ENCODE measurements at places on chromosomes 2 and 18. TPM values are rescaled to one million over a fixed set of nuclear protein-coding genes. Genes with fewer than 3 reads are reported as not detected.

TLX2 gene
- 0.27 TPM for total RNA-seq

CRACDL gene
- total RNA-seq: 1.6 TPM

GRCh38 chr2:196853301-196854087 lies 44.3 kb upstream of the C2orf66 start:
- no peak for DNase-seq

DNA sequence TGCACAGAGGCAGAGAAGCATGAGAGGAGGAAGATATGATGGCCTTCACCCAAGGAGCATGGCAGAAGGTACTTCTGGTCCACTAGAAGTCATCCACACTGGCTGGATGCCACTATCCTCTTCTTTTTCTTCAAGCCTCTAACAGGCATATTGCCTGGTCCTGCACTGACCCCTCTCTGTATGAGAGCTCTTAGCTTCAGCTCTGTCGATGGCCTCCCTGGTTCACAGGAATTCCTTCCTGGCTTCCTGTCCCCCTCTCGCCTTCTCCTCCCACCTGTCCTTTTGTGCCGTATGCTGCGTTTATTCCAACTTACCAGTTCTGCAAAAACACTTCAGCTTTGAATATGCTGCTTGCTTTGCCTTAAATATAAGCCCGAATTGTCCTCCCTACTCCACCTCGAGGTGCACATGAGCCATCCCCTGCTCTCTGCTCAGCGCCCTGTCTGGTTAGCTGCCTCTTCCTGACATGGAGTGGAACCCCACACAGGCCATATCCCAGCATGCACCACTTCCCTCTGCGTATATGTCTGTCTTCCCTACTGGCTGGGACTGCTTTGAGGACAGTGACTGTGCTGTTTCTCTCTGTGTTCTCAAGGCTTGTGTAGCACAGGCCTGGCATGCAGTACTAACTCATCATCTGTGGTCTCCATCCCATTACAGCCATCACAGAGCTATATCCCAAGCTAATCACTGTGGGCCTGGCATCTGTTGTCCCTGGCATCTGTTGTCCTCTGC lies 474.9 kb downstream of the EIPR1 start:
- DNase-seq: no peak

C1GALT1C1L gene
- 0.27 TPM for total RNA-seq

GRCh38 chr2:74004212-74005182 lies 19.8 kb downstream of the TET3 start:
- DNase-seq: no peak

DNA sequence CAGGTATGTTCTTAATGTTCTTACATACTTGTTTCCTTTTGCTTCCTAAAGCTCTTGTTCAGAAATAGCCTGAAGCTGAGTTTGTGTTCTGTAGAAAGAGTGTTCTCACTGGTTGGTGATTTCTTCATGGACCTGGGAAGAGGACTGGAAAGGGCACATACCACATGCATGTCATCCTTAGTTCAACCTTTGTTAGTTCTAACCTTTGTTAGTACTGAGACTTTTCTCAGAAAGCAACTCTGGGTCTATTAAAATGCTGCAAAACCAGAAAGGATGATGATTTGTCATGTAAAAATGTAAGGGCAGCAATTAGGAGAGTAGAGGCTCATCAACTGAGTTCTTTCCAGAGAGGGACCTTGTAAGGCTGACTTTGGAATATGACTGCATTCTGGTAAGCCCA lies 2.5 kb upstream of the FAP start:
- no peak for DNase-seq

PEX13 gene
- 20.7 TPM for total RNA-seq

ANKRD62 gene
- not detected for total RNA-seq

GRB14 gene
- not detected for total RNA-seq

ABCG5 gene
- total RNA-seq: under 0.01 TPM
